WERI-Rb-1 (cell line): ENCODE measurements at places on chromosomes 7 and 10.

GRCh38 chr7:135597926-135598305, 40.2 kb downstream of the NUP205 start:
- DNase-seq: no peak

DNA sequence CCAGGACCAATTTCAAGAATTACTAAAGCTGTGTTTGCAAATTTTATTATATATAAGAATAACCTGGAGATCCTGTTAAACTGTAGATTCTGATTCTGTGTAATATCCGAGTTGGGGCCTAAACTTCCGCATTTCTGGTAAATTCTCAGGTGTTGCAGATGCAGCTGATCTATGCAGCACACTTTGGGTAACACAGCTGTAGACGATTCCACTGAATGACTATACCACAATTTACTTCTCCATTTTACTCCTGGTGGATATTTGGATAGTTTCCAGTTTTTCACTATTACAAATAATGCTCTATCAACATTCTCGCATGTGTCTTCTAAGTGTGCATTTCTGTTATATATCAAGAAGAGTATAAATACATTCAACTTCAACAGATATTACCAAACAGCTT, 7.5 kb downstream of the GDI2 start:
- no peak for DNase-seq

- no peak for DNase-seq
Observed at GRCh38 chr7:125126376-125126775, 196.8 kb upstream of the POT1 start.

DNA sequence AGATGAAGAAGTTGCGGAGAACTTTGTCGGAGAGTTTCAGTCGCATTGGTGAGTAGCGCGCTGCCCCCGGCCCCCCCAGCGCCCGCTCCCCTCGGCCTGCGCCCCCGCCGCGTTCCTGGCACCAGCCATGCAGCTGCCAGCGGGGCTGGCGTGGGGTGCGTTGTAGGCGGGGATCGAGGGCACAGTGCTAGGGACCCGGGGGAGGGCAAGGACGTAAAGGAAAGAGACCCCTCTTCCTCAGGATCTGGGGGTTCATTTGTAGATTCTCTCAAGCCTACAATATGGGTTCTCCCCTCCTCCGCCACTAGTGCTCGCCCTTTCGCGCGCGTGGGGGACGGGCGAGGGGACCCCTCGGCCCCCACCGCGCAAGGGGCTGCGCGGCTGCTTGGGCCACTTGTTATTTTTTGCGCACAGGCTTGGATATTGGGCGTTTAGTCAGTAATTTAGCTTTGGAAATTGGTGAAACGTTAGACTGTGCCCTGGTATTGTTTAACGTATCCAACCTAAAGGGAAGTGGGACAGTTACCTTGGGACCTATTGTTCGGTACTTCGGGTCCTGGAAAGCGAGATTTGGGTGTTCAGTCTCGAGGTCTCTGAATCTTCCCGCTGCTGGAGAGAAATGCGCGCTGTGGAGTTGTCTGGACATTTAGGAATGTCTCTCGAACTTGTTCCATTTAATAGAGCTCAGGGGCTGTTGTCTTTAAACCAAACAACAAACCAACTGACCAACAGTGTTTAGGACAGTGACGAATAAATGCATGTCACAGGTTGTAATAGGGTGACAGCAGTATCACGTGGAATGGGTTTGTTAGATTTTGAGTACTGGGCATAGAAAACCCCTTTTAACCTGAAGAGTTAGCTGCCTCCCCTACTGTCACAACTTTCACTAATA, 796 bp downstream of the CDK14 start:
- DNase-seq: no peak

- no peak for DNase-seq
Observed at GRCh38 chr7:71604818-71605414, 473.0 kb downstream of the GALNT17 start.

GRCh38 chr7:111459757-111460280, 102.5 kb downstream of the IMMP2L start:
- no peak for DNase-seq

- no peak for DNase-seq
Observed at GRCh38 chr7:42342381-42342780, 105.4 kb upstream of the GLI3 start.

DNA sequence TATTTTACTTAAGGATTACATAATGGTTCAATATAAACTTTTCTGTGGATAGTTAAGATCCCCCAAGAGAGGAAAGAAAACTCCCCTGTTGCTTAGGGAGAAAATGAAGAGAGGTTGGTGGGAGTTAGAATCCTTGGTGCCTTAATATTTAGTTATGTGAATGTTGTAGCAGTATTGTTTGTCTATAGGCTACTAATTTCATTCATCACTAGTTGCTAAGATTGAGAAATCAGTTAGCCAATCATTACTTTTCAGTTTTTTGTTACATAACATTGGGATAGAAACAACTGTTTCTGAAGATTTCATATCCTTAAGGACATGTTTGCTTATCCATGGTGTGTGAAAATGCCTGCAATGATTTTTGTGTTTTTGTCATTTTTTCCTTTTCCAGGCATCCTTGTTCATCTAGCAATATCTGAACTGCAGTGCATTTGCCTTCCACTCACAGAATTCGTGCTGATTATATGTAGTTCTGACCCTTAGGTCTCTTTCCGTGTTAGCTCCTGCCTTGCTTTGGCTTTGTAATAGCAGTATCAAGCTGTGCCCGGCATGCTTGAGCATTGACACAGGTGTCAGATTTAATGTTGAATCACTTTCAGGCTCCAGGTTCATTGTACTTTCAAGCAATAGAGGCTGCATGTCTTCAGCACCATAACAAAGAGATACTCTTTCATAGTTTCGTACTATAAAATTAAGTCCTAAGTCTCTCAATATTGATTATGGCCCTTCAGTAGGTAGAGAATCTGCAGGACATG, 85.0 kb downstream of the PODXL start:
- no peak for DNase-seq

- DNase-seq: no peak
Observed at GRCh38 chr10:110414548-110415309, 83.0 kb upstream of the DUSP5 start.

DNA sequence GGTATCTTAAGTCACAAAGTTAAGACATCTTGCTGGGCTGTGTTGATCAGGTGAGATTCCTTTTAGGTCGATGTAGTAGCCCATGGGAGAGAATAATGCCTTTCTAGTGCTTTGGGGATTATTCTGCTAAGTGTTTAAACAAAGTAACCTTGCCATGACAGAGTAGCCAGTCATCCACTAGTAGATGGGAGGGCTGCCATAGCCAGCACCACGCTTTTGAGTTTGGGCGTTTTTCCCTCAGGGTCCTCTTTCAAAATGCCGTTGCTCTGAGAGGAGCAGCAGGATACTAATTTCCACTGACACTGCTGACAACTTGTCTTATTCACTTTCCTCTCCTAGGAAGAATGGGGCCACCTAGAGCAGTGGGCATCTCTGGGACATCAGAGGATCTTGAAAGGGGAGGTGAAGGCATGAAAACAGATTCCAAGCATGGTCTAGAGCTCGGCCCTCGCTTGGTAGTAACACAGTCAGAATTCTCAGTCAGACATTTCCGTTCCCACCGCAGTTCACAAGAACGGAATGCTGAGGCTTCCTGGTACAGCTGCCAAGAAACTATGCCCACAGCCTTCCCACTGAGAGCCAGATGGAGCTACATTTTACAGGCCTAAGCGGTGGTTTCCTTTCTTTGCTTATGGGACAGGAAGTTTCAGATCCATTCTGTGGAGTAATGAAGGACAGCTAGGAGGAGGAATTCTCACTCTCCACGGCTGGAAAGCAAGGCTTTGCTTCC, 15.3 kb upstream of the RSU1 start:
- DNase-seq: no peak

DNA sequence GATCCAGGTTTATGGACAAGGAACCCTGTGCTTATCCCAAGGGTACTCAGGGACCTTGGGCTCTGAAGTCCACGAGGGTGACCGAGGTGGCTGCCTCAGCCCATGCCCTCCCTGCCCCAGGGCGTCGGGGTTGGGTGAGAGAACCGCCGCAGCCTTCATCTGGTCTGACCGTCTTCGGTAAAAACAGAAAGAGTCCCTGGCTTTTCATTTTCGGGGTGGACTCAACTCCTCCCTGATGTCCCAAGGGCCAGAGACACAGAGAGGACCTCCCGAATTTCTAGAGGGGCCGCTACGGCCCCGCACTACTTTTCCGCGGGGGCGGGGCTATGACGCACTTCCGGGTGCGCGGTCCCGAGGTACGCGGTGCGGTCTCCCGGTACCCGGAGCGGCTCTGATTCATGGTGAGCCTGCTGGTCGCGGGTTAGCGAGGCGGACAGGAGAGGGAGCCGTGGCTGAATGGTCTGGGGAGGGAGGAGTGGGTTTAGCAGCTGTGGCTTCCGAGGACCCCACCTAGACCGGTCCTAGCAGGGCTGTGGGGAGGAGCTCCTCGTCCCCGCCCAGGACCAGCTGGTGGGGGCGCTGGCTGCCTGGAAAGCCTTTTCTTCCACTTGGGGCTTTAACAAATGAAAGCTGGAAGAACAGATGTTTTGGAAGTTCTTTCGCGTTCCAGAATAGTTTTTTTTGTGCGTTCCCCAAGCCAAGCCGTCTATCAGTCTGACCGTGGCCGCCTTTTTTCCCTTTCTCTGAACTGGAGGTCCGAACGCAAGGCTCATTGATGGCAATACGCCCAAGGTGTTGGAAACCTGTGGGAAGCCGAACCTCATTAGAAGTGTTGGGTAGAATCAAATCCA, at the start of gene ZSCAN21:
Gene ZSCAN21, plus strand, starts transcription at position 334 of the 851 bp plus-strand sequence. CDS start 7,233 bp downstream, outside the sequence.
- DNase-seq: peak; percentile 83

DNA sequence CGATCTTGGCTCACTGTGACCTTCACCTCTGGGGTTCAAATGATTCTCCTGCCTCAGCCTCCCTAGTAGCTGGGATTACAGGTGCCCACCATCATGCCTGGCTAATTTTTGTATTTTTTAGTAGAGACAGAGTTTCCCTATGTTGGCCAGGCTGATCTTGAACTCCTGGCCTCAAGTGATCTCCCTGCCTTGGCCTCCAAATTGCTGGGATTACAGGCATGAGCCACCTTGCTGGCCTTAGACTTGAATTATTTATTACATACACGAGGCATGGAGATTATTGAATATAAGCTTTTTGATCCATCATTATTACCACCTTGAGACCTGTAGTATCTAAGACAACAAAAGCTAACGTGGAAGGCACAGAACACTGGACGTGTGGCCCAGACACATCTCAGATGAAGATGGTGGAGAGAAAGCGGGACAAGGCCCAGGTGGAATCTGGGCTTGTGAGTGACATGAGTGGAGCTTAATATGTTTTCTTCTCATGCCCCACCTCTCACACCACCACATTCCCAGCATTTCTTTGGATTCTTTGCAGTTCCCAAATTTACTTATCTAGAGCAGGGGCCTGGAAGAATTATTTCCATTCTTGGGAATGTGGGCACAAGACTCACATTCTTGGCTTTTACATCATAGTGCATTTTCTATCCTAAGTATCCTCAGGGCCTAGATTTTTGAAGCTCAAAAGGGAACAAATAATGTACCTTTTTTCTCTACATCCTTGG, 76.6 kb downstream of the SUGCT start:
- DNase-seq: no peak

DNA sequence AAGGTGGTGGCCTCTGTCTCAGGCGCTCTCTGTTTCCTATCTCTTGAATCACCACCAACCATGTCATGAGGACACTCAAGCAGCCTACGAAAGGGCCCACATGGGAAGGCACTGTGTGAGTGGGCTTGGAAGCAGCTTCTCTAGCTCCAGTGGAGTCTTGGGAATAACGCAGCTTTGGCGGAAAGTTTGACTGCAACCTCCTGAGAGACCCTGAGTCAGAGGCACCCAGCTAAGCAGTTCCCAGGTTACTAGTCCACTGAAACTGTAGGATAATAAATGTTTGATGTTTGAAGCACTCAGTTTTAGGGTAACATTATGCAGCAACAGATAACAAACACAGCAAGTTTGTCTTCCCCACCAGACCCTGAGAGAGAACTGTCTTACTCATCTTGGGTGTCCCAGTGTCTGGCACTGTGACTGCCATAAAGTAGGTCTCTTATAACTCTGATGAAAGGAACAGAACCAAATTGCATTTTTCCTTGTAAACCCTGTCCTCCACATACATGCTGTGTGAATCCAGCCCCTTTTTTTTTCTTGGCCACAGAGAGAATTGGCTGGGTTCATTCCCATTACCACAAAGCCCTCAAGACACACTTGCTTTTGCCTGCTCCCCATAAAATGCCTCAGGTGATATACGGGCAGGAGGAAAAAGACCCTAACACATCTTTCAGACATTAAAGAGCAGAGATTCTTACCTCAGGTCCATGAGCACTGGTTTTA, 185.5 kb downstream of the ZNF365 start:
- no peak for DNase-seq

DNA sequence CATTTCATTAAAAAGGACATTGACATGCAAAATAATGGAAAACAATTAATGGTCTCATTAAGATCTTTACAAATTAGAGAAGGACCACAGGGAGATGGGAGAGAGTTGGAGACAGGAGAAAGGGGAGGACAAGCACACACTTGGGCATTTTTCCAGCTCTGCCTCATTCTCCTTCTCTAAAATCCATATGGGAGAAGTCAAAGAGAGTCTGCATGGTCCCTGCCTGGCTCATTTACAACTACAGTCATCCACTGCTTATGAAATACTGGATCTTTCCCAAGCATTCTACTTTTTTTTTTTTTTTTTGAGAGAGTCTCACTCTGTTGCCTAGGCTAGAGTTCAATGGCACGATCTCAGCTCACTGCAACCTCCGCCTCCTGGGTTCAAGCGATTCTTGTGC, 518.9 kb upstream of the CELF2 start:
- DNase-seq: no peak

DNA sequence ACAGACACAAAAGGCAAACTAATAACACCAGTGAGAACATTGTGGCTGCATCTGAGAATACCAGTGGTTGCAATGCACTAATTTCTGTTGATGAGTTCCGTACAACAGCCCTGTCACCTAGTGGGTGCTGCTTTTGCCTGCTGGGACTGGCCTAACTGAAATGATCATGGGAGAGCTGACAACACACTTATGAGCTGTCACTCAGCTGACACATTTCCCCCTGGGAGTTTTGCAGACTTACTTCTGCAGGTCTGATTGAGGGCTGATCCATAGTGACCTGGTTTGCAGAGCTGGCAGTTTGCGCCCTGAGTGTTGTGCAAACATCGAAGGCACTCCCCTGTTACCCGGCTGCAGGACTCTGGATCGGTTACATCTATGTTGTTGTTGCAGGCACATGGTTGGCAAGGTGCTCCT, 60.6 kb upstream of the LAMB1 start:
- no peak for DNase-seq

GRCh38 chr7:29281782-29282541, 87.4 kb downstream of the CHN2 start:
- no peak for DNase-seq

- DNase-seq: no peak
Observed at GRCh38 chr7:42493436-42494198, 256.6 kb upstream of the GLI3 start.

GRCh38 chr10:89515031-89515841, 20.2 kb downstream of the SLC16A12 start:
- no peak for DNase-seq
